ENCODE measurements at places on chromosomes 11 and 22.

DNA sequence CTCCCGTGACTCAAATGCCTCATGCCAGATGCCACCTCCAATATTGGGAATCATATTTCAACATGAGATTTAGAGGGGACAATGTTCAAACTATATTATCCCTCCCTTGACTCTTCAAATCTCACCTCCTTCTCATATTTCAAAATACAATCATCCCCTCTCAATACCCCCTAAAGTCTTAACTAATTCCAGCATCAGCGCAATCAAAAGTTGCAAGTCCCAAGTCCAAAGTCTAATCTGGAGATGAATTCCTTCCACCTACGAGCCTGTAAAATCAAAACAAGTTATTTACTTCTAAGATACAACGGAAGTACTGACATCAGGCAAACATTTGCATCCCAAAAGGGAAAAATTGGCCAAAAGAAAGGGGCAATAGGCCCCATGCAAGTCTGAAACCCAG, 67.2 kb upstream of the SC5D start:
- DNase-seq = peak; percentile 56

- DNase-seq = no peak
Measured at GRCh38 chr11:68011051-68011943, 1.2 kb downstream of the ALDH3B1 start.

DNA sequence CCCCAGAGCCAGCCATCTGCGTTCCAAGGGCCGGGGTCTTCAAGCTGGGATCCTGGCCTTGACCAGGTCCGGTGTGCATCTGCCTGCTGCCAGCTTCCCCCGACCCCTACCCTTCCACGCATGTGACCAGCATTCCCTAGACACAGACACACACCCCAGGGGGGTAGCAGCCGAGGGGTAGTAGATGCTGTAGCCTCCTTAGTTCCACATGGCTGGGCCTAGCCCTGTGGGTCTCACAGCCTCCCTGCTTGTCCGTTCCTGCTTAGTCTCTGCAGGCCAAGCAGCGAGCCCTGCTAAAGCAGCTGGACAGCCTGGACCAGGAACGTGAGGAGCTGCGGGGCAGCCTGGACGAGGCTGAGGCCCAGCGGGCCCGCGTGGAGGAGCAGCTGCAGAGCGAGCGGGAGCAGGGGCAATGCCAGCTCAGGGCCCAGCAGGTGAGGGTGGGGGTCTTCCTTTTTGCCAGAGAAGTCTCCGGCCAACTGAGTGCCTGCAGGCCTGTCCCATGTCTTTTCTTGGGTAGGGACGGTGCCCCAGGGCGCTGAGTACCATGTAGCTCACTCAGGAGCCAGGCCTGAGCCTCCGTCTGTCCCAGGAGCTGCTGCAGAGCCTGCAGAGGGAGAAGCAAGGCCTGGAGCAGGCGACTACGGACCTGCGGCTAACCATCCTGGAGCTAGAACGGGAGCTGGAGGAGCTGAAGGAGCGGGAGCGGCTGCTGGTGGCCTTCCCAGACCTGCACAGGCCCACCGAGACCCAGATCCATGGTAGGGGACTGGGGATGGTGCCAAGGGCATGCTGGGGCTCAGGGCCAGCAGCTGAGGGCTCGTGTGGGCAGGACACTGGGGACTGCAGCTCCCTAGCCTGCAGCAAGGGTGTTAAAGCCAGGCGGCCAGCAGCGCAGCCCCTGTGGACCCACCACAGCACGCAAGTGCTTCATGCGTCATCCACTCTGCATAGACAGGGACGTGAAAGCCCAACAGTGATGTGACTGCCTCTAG, 13.6 kb downstream of the RNF215 start:
- no peak for DNase-seq

DNA sequence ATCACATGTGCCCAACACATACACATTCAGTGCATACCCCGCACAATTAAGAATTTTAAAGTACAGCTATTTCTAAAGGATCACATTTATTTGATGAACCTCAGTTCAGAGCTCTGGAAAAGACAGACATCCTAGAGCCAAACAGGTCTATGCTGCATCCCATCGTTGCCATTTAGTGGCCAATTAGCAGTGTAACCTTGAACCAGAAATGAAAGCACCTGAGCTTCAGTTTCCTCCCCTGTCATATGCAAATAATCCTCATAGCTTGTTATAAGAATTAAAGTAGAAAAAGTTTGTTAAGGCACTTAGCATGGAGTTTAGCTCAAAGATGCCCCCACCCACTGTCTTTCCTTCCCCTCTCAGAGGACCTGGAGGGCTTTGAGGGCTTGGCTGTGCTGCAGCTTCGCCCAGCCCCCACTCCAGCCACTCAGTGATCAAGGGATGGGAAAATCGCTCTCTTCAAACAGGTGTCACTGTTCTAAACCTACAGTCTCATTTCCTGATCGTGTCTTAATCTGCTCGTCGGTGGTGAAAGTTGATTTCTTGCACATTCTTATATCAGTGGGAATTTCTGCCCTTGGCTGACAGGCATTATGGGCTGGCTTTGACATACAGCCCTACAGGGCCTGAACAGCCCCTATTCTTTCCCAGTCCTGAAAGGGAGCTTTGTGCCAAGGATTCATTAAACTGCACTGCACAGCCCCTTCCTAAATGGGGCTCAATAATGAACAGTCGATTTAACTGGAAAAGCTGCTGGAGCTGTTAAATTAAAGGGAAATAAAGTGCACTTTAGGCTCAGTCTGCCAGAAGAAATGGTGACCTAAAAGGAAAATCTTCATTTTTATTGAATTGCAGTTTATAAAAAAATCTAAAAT, 23.3 kb upstream of the FAM181B start:
- DNase-seq = no peak

GRCh38 chr11:72274435-72274834, 30.5 kb upstream of the PHOX2A start:
- DNase-seq = no peak

GRCh38 chr11:35689081-35689996, 26.8 kb downstream of the TRIM44 start:
- DNase-seq = no peak

DNA sequence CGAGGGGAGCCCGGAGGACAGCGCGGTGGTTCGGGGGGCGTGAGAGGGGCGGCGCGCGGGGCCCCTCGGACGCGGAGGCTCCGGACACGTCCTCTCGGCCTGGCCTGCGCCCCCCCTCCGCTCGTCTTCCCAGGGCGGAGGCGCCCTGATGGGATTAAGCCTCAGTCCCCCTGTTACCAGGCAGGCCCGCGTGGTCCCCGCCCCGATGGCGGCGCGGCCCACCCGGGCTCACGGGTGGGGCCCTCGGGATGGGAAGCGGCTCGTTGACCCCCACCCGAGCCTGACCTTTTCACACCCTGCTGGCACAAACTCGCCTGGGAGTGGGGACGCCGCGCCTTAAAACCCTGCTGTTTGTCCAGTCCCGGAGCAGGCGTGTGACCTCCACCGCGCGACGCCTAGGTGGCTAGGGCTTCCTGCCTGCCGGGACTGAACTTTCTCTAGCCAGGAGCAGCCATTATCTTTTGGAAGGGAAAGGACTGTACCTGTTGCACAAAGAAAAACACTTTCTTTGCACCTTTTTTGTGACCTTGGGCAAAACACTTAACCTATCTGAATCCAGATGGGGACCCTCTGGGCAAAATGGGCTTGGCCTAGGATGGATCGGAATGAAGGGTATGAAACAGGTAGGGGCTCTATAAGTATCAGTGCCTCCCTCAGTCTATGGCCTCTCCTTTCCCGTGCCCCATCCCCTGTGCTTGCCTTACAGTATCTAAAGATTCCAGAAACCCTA, 1.0 kb downstream of the KIAA1671 start:
- DNase-seq = no peak

DNA sequence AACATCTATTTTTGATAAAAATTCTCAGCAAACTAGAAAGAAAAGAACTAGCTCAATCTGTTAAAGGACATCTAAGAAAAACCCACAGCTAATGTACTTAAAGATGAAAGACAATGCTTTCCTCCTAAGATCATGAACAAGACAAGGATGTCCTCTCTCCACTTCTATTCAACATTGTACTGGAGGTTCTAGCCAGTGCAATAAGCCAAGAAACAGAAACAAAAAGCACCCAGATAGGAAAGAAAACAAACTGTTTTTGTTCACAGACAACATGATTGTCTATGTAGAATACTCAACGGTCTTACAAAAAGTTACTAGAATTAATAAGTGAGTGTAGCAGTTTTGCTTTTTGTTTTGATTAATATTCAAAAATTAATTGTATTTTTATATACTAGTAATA, 7.8 kb downstream of the CD3D start:
- no peak for DNase-seq

DNA sequence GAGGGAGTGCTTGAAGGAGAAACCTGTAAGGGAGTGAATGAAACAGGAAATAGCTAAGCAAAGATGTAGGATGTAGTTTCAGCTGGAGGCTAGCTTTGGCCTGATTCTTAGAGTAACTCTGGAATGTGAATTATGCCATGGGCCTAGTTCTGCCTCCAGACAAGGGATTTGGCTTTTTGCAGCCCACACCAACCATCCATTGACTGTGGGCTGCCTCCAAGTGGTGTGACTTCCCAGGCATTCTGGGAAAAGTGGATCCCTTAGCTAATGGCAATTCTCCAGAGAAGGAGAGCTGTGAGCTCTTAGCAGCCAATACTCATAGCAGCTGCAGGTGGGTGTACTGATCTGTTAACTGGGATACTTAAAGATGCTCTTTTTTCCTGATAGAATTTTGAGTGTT, 2.0 kb upstream of the OR9I1 start:
- DNase-seq = no peak

DNA sequence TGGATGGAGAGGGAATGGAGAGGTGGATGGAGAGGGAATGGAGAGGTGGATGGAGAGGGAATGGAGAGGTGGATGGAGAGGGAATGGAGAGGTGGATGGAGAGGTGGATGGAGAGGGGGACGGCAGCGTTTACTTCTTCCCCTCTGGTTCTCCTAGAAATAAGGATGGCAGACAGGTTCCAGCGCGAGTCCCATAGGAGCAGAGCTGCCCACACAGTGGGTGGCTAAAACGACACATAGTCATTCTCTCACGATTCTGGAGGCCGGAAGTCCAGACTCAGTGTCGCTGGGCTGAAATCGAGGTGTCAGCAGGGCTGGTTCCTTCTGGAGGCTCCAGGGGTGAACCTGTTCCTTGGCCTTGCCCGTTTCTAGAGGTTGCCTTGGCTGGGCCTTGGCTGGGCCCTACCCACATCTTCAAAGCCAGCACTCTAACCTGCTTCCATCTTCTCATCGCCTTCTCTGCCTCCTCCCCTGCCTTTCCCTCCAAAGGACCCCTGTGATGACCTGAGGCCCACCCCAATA, 12.7 kb upstream of the CTSD start:
- DNase-seq = no peak

DNA sequence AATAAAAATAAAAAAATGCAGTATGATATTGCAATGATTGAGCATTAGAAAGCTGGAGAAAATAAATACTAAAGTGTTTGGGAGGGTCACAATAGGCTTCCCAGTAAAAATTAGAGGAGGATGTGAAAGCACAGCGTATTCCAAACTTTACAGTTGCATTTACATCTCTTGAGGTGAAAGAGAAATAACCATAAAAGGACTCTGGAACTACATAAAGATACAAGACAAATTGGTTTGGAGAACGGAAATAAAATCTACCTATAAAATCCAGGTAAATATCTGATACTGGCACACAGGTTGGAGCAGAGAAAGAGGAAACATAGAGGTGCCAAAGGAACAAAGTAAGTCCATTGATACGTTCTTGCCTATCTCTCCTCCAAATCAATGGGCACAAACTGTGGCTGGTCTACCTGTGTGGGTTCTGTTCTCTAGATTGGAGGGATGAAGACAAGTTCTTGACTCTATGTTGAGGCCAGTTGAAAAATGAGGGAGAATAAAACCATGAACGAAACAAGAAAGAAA, at the start of gene MS4A12:
Gene MS4A12, plus strand, starts transcription at position 291 of the 522 bp plus-strand sequence. CDS start 4,541 bp downstream, outside the sequence.
- DNase-seq = no peak

- DNase-seq = no peak
Measured at GRCh38 chr11:107272561-107272960, 185.1 kb downstream of the CWF19L2 start.

DNA sequence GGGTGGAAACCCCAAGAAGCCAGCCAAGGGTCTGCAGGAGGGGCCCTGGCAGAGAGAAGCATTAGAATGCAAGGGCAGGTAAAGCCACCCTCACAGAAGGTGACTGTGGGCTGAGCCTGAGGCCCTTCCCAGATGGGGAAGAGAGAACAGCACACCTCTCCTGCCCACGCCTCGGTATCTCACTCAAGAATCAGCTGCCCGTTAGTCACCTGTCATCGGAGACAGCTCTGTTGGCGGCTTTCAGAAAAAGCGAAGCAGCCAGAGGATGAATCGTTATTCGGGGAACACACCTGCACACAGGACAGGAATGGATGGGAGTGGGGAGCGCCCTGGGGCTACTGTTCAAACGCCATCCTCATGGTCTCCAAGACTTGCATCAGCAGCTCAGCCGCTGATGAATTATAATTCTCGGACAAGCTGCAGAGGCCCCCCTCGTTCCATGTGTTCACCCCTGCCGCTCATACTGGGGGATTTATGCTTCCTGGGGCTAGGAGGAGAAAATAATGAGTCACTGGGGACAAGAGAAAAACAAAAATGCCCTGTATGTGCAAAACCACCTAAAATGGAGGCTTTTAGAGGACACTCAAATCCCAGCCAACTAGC, 21.6 kb upstream of the TMA7B start:
- DNase-seq = no peak

DNA sequence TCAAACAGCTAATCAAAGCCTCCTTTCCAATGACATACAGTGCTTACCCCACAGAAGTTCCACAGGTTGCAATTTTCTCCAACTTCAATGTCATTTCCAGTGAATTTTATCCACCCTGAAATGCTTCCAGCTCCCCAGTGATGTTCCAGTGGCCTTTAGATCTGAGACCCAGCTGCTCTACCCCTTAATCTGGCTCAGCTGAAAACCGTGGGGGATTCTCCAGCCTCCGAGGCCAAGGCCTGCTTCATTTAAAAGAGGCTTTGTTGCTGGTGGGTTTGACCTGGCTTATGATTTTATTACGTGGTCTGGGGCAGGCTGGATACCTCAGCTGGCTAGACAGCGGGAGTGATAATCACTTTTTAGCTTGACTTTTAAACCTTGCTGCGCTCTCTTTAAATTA, 10.9 kb downstream of the HEPHL1 start:
- DNase-seq = no peak

GRCh38 chr22:46967445-46968358, 205.3 kb downstream of the TBC1D22A start:
- DNase-seq = no peak

GRCh38 chr22:46587061-46587460, 33.1 kb upstream of the GRAMD4 start:
- no peak for DNase-seq

DNA sequence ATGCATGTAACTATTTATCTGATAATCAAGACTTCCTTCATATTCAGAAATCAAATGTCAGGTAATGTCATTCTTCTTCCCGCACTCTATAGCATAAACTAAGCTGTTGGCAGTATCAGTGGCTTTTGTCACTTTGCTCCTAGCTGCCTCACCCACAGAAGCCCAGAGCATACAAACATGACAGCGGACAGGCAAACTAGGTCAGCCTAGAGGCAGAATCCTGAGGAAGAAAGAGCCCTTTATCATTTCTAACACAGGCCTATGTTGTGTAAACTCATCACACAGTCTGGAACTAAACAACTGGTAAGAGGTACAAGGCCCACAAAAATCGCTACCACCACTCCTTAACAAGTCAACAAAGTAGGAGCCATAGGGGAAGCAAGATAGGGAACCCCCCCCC, 21.0 kb downstream of the GUCY1A2 start:
- DNase-seq = no peak
